Stimulated activated CD8-positive, alpha-beta memory T cell treated with anti-CD3 and anti-CD28 coated beads, Interleukin-4, amount 100 ng/mL, for 24 hours (primary cell): ENCODE measurements at places on chromosomes 7 and 10.

- DNase-seq = no peak
Measured at GRCh38 chr10:84524435-84524834, 196.0 kb downstream of the CCSER2 start.

- DNase-seq = no peak
Measured at GRCh38 chr10:98249134-98249533, 18.9 kb downstream of the LOXL4 start.

- DNase-seq = no peak
Measured at GRCh38 chr10:1685699-1686490, 51.4 kb downstream of the ADARB2 start.

DNA sequence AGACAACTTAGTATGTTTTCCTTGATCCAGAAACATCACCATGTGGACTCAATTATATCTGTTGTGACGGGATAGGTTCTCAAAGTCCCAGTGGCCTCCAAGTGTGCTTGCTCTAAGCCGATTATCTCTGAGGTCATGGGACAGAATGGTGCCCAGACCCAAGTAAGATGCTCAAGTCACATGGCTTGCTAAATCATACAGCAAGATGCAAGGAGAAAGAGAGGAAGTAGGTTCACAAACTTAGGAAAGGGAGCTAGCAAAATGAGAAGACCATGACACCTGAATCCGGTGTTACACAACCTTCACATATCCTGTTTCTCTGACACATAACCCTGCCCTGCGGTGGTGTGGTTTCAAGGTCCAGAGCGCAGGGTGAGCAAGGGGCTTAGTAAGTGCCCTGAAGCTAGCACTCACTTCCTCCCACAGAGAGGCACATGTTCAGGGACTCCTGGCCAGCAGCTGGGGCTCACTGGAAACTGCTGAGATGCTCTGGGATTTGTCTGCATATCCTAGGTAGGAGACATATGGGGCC lies 590.9 kb upstream of the ANKRD30A start:
- no peak for DNase-seq

GRCh38 chr10:122497241-122497640 lies 35.9 kb downstream of the HTRA1 start:
- no peak for DNase-seq

DNA sequence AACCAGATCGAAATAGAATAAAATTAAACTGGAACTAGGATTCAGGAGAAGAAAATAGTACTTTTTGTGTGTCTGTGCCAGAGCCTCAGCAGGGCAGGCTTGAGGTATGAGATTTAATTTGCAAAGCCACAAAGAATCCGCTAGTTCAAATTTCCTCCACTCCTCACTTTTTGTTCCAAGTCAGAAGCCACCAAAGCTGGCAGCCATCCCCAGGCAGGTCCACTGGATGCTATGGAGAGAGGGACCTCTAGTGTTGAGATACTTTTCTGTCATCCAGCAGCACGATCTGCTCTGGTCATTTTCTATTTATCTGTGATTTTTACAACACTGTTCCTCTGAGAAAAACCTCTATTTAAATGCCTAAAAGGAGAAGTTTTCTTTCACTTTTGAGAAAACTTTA lies 147.9 kb upstream of the FRMD4A start:
- no peak for DNase-seq

GRCh38 chr10:30495687-30496086 lies 61.7 kb downstream of the MAP3K8 start:
- no peak for DNase-seq

DNA sequence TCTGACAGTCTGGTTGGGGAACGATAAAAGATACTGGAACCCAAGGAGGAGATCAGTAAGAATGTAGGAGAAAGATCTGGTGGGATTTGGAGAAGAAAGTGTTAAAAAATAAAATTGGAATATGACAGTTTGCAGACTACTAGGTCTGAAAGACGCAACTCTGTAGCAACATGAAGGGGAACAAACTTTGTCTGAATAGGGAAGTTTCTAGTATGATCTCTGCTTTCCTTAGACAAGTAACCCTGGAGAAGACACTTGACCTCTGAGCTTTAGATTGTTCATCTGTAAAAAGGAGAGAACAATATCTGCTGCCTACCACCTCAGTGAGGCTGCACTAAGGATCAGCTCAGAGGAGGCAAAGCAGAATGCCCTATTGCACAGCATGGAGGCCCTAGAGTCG lies 3.0 kb upstream of the PRSS1 start:
- no peak for DNase-seq

DNA sequence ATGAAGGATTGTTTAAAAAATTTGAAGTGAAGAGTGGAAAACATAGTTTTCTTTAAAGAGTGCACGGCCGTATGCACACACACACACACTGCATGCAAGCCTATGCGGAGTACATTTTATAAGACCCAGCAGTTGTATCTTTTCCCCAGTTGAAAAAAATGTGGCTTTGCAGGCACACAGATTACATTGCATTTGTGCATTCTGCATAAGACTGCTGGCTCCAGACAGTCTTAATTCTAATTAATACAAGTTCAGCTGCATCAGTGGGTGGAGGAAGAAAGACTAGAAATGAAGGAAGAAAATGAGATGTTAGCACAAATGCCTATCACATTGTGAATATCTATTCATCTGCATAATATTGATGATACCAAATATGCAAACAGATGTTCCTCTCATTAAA lies 79.6 kb downstream of the FAM204A start:
- DNase-seq = no peak

DNA sequence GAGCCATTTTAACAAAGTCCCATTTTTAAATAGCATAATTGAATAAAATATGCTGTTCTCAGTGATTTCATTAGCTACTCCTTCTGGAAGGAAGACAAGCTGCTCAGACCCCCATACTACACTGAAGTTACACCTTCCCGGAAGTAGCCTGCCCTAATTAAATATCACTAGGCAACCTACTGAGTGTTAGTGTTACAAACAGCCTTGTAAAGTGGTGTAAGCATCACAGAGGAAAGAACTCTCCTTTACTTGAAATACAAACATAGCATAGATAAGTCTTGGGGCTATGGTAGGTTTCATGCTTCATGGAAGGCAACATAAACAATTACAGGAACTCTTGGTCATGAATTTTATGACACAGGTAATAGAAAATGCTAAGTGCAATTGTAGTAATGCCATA lies 43.4 kb upstream of the PTN start:
- DNase-seq = no peak

DNA sequence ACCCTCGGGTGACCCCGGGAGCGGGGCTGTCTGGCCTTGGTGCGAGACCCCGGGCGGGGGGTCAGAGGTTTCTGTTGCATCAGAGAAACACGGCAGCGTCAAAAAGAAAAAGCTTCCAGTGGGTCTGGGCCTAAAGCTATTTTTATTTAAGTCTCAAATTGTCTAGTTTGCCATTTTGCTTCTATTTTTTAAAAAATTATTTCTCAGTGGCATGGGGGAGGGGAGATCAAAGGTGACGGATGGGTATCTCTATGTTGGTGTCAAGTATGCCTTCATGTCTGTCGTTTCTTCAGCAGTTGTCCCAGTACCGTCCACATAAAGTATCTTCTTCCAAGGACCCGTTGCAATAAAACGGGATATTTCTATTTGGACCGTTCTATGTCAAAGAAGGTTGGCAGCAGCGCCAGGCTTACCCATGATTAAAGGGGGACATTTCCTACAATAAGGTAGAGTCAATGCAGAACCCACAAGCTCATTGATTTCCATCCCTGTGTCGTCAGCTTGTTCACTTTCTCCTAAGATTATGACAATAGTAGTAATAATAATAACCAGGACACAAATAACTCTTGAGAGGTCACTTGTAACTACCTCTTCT lies 26.0 kb upstream of the VAX1 start:
- DNase-seq = no peak

- DNase-seq = no peak
Measured at GRCh38 chr10:21512573-21513404, 12.7 kb downstream of the SKIDA1 start.

DNA sequence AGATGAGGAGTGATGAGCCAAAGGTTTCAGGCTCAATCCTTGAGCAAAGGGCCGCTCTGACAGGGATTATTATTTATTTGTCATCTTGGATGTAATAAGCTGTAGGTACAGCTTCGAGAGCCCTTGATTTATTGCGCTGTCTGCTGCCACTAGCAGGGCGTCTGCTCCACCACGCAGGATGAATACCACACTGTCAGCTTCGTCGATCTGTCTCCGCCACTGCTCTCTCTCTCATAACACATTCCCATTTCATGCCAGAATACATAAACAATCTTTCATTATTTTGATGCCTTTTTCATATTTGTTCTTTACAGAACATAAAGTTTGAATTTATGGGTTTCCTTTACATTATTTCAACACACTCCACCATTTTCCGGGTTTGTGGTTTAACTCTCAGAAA lies 276.6 kb downstream of the LRMDA start:
- DNase-seq = no peak

DNA sequence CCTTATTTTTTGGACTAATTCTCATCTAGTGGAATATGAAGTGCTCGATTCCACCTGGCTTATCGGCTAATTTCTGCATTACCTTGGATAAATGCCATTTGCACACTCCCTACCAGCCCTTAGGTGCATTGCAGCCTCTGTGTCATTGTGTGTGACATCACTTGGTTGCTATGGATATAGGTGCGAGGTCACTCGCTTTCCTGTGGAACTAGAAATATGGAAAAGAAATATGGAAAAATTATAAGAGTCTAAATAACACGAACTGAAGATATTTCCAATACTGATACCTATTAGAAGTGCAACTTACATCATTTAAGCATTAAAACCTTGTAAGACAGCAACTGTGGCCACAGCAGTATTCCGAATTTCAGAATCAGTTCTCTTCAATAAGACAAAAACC lies 2.0 kb downstream of the YWHAG start:
- no peak for DNase-seq

DNA sequence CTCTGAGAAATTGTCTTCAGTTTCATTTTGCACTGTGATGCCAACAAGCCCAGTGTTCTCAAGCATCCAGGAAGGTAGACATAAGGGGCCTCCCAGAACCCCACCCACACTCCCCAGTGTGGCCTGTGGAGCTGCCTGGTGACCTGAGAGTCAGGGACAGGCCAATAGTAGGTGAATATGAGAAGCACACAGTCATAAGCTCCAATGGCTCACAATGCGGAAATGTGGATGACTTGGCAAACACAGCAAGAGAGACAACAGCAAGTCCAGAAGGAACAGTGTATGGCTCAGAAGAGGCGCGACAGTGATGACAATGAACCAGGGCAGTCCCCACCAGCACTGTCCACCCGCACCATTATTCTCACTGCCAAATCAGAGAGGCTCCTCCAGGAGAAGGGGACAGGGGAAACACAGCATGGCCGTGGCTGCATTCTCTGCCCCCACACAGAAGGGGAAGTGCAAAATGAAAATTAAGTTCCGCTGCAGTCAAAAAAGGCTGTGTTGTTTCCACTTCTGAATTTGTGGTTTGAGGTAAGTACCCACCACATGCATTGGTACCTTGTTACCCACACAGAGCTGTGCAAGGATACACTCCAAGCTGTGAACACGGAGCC lies 419.8 kb downstream of the GRID1 start:
- DNase-seq = no peak

- DNase-seq = no peak
Measured at GRCh38 chr7:66356277-66356721, 151.2 kb downstream of the TPST1 start.

GRCh38 chr10:13564576-13564975 lies 22.2 kb upstream of the PRPF18 start:
- no peak for DNase-seq
